ENCODE measurements at places on chromosomes 2 and 18. TPM values are rescaled to one million over a fixed set of nuclear protein-coding genes. Genes with fewer than 3 reads are reported as not detected.

The CCBE1 gene
- 23.8 TPM for total RNA-seq

The ROCK2 gene
- total RNA-seq = 40.7 TPM

The KIAA2012 gene
- not detected for total RNA-seq

The RAB27B gene
- 73.5 TPM for total RNA-seq

The CABYR gene
- 3.0 TPM for total RNA-seq

The CD226 gene
- total RNA-seq = 2.6 TPM

The FAM210A gene
- total RNA-seq = 31.2 TPM

DNA sequence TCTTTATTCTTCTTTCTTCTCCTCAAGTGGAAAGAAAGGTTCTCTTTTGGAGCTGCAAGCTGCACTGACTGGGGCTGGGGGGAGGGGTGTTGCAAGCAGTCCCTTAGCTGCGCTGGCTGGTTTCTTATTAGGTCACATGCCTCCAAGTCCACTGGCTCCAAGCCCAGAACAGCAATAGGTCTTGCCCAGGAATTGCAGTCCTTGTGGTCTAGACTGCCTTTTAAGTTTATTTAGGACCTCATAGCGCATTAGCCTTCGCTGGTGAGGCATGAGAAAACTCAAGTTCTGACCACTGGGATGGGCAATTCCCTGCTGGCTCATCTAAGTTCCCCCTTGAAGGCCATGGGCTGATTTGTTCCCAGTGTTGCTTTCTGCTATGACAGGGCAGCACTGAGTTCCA lies 138.6 kb upstream of the SCN7A start:
- peaks cover 9% of the 10 kb centered on the region for H3K4me1 ChIP-seq
- no peaks in the 10 kb centered on the region for H3K36me3 ChIP-seq
- no peaks in the 10 kb centered on the region for H3K27me3 ChIP-seq
- no peak overlapping the region for H3K27ac ChIP-seq
- no peak overlapping the region for H3K4me3 ChIP-seq

DNA sequence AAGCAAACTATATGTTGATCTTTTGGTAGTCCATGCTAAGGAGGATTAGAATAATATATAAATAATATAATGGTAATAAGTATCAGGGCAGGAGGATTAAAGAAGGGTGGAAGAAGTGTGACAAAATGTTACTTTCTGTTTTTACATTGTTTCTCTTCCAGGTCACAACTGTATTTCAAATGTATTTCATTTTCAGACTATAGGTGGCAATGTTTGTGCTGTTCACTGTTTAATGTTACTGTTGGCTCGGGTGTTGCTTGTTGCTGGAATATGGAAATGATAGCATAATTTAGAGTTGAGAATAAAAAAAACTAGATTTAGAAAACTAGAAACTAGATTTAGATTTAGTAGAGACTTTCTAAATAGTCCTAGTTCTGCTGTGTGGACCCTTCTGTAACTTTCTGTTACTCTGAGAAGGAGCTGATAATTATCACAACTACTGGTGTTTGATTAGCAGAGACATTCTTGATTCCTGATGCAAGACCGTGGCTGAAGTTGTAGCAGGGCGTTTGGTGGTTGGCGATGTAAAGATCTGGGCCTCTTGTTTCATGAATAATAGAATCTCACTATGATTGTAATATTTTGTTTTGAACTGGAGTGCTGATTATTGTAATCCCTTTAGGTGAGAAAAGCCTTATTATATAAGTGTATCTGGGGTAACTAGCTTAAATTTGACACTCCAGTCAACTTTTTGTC lies 7.9 kb downstream of the NEDD4L start:
- peak; percentile 42 for DNase-seq
- peak overlapping the region; percentile 16 for H3K27ac ChIP-seq
- no peaks in the 10 kb centered on the region for H3K27me3 ChIP-seq
- peaks cover 23% of the 10 kb centered on the region for H3K4me1 ChIP-seq
- H3K4me3 ChIP-seq = no peak overlapping the region

GRCh38 chr2:170928036-170928823 lies 823 bp upstream of the GORASP2 start:
- H3K4me3 ChIP-seq = peak overlapping the region; percentile 86
- peak; percentile 83 for DNase-seq
- peak overlapping the region; percentile 99 for H3K27ac ChIP-seq
- peaks cover 29% of the 10 kb centered on the region for H3K4me1 ChIP-seq
- H3K36me3 ChIP-seq = no peaks in the 10 kb centered on the region
- no peaks in the 10 kb centered on the region for H3K27me3 ChIP-seq

DNA sequence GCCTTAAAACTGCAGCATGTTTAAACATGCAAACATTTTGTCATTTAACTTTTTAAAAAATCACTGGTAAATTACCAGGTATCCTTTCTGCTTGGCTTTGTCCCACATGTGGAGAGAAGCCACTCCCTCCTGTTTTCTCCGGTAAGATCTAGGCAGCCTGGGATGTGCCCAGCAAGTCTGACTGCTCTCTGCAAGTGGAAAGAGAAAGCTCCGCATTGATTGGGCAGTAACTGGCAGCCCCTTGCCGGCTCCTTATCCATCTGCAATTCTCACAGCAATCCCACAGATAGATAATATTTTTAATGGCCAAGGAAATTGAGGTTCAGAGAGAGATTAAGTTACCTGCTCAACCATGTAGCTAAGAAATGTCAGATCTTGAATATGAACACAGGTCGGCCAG lies 136.1 kb downstream of the TMEM200C start:
- H3K36me3 ChIP-seq = no peaks in the 10 kb centered on the region
- no peaks in the 10 kb centered on the region for H3K4me1 ChIP-seq
- DNase-seq = no peak
- peaks cover 43% of the 10 kb centered on the region for H3K27me3 ChIP-seq
- no peak overlapping the region for H3K4me3 ChIP-seq

GRCh38 chr2:197079414-197079813 lies 152.9 kb upstream of the PGAP1 start:
- no peaks in the 10 kb centered on the region for H3K4me1 ChIP-seq
- no peak for DNase-seq
- no peaks in the 10 kb centered on the region for H3K27me3 ChIP-seq
- no peaks in the 10 kb centered on the region for H3K36me3 ChIP-seq
- H3K4me3 ChIP-seq = no peak overlapping the region

- H3K4me3 ChIP-seq = no peak overlapping the region
- H3K36me3 ChIP-seq = no peaks in the 10 kb centered on the region
- H3K4me1 ChIP-seq = peaks cover 18% of the 10 kb centered on the region
- H3K27me3 ChIP-seq = no peaks in the 10 kb centered on the region
- no peak for DNase-seq
Observed at GRCh38 chr18:49098386-49098785, 147.6 kb upstream of the SMAD7 start.

DNA sequence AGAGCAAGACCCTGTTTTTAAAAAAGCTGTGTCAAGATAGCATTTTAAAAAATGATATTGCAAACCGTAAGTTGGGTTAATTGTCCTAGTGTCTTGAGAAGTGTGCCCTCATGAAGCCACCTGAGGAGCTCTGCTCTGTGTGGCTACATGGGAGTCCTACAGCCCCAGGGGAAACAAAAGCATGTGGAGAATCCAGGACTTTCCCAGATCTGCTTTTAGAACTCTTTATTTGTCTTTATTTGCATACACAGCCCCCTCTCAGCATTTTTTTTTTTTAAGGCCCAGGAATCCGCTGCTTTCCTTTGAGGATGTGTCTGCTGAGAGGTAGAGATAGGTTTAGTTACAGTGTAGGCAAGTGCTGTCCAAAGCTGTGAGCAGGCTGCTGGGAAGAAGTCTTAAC lies 219.2 kb downstream of the FHOD3 start:
- H3K4me3 ChIP-seq = no peak overlapping the region
- no peaks in the 10 kb centered on the region for H3K4me1 ChIP-seq
- no peaks in the 10 kb centered on the region for H3K27me3 ChIP-seq
- H3K36me3 ChIP-seq = peaks cover 7% of the 10 kb centered on the region
- H3K27ac ChIP-seq = no peak overlapping the region

- H3K36me3 ChIP-seq = no peaks in the 10 kb centered on the region
- H3K27ac ChIP-seq = no peak within 1 kb of the TSS
- H3K4me1 ChIP-seq = peaks cover 7% of the 10 kb centered on the region
- no peaks in the 10 kb centered on the region for H3K27me3 ChIP-seq
- no peak within 1 kb of the TSS for H3K4me3 ChIP-seq
Observed at GRCh38 chr2:68365087-68365486, at the start of gene PLEK. Gene PLEK (plus strand): TSS chr2:68365282. CDS start chr2:68365352, 70 bp downstream.

DNA sequence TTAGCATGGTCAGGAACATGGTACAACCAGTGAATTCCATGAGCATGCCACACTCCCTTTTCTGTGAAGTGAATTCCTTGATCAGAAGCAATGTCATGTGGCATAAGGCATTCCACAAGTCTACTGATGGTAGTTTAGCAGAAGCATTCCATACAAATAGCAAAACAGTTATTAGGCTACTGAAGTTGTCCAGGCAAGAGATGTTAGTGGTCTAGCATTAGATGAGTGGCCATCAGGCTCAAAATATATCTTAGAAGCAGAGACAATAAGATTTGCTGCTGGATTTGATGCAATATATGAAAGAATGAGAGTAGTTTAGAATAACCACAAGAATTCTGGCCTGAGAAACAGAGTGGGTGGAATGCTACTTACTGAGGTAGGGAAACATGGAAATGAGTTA lies 355.3 kb upstream of the NRXN1 start:
- H3K27me3 ChIP-seq = no peaks in the 10 kb centered on the region
- H3K4me3 ChIP-seq = no peak overlapping the region
- no peaks in the 10 kb centered on the region for H3K36me3 ChIP-seq
- H3K27ac ChIP-seq = no peak overlapping the region

GRCh38 chr2:159788253-159788652 lies 9.8 kb downstream of the CD302 start:
- no peaks in the 10 kb centered on the region for H3K27me3 ChIP-seq
- H3K27ac ChIP-seq = no peak overlapping the region
- no peak overlapping the region for H3K4me3 ChIP-seq
- H3K4me1 ChIP-seq = no peaks in the 10 kb centered on the region
- no peaks in the 10 kb centered on the region for H3K36me3 ChIP-seq
- DNase-seq = no peak

DNA sequence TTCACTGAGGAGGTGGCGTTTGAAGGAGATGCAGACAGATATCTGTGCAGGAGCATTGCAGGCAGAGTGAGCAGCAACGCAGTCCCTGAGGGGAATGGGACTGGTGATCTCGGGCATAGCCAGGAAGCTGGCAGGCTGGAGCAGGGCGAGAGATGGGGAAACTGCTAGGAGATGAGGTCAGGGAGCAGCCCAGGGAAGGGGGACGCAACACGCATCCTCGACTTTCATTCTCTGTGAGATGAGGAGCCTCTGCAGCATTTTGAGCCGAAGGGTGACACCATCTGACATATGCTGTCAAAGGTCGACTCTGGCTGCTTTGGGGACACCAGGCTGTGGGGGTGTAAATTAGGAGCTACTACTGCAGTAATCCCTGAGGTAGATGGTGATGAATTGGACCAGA lies 4.3 kb upstream of the CHRNA1 start:
- no peak for DNase-seq
- H3K4me3 ChIP-seq = no peak overlapping the region
- no peaks in the 10 kb centered on the region for H3K4me1 ChIP-seq
- H3K27ac ChIP-seq = peak overlapping the region; percentile 11

- H3K4me1 ChIP-seq = peaks cover 18% of the 10 kb centered on the region
- H3K27ac ChIP-seq = peak overlapping the region; percentile 66
- peak; percentile 32 for DNase-seq
- H3K4me3 ChIP-seq = no peak overlapping the region
- peaks cover 26% of the 10 kb centered on the region for H3K36me3 ChIP-seq
Observed at GRCh38 chr2:168697668-168698121, 104.7 kb upstream of the NOSTRIN start.

GRCh38 chr2:241870081-241870541 lies 582 bp downstream of the RTP5 start:
- H3K4me1 ChIP-seq = peaks cover 16% of the 10 kb centered on the region
- no peak overlapping the region for H3K27ac ChIP-seq
- no peaks in the 10 kb centered on the region for H3K36me3 ChIP-seq

DNA sequence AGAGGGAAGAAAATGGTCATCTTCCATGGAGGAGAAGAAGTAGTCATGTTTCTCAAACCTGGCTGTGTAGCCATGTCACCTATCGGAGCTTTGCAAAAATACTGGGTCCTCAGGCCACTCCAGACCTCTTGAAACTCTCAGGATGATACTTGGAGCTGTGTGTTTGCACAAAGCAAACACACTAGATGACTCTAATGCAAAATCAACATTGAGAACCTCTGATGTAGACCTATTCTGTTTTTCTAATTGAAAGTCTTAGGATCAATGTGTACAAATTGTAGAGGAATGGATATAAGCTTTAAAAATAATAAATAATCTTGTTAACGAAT lies 444.3 kb downstream of the RND3 start:
- H3K27ac ChIP-seq = no peak overlapping the region
- no peaks in the 10 kb centered on the region for H3K4me1 ChIP-seq
- DNase-seq = no peak
- H3K4me3 ChIP-seq = no peak overlapping the region
- H3K36me3 ChIP-seq = no peaks in the 10 kb centered on the region

DNA sequence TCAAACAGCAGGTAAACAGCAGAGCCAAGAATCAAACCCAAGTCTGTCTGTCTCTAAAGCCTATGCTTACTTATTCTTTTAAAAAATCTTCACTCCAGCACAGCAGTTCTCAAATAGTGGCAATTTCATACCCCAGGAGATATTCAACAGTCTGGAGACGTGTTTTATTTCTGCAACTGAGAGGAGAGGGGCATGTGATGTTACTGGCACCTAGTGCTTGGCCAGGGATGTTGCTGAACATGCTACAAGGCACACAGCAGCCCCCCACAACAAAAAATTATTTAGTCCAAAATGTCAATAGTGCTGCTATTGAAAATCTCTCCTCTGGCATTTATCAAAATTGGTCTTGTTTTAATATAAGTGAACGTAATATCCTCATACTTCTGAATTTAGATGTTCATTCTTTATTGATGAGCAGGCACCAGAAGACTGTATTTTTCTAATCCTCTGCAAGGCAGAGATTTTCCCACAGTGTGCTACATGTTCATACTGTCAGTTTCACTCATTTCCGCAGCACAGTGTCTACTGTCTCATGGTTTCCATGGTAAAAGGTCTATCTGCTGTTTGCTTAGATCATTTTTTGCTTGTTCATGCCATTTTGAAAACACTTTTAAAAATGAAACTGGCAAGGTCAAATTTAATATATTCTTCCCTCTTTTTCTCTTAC lies 90.5 kb downstream of the LRATD1 start:
- peaks cover 4% of the 10 kb centered on the region for H3K4me1 ChIP-seq
- H3K27ac ChIP-seq = no peak overlapping the region
- no peak for DNase-seq
- no peaks in the 10 kb centered on the region for H3K27me3 ChIP-seq
- H3K36me3 ChIP-seq = no peaks in the 10 kb centered on the region

- no peaks in the 10 kb centered on the region for H3K36me3 ChIP-seq
- no peaks in the 10 kb centered on the region for H3K27me3 ChIP-seq
- H3K4me1 ChIP-seq = no peaks in the 10 kb centered on the region
- H3K27ac ChIP-seq = no peak overlapping the region
Observed at GRCh38 chr2:144343145-144343544, 176.8 kb downstream of the ZEB2 start.

DNA sequence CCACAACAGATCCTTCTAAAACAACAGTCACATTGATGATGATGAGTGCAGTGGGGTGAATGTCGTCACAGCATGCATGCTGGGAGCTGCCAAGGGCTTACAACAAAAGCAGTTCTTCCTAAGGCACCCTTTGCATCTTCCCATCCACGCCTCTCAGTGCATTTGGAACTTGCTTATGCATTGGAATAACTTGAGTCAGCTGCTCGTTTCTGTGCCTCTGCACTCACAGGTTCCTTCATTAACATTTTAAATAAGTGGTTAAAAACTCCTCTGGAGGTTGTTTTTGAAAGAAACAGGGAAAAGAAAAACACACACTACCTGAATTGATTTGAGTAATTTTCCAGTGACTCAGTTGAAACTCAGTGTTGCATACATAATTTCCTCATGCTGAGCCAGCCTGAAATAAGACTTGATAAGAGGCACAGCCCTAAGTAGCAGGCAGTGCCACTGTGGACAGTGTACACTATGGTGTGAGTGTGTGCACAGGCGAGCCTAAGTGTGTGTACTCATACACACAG lies 46.8 kb upstream of the TRIM43B start:
- H3K4me3 ChIP-seq = no peak overlapping the region
- no peaks in the 10 kb centered on the region for H3K4me1 ChIP-seq
- peaks cover 23% of the 10 kb centered on the region for H3K27me3 ChIP-seq
- no peaks in the 10 kb centered on the region for H3K36me3 ChIP-seq
- H3K27ac ChIP-seq = no peak overlapping the region
- no peak for DNase-seq
